ENCODE measurements at places on chromosomes 6 and 20. TPM values are rescaled to one million over a fixed set of nuclear protein-coding genes. Genes with fewer than 3 reads are reported as not detected.

GRCh38 chr6:107943626-107944439, 14.2 kb downstream of the SEC63 start:
- DNase-seq: no peak

DNA sequence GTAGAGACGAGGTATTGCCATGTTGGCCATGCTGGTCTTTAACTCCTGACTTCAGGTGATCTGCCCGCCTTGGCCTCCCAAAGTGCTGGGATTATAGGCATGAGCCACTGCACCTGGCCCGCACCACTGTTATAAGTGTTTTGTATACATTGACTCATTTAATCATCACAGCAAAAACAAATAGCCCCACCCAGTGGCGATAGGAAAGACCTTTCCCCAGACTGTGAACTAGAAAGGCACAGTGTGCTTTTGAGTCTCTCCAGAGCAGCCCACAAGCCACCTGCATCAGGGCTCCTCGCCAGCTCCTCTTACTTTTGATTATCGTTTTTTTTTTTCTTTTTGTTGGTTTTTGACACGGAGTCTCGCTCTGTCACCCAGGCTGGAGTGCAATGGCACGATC, 27.9 kb upstream of the ZFP64 start:
- no peak for DNase-seq

- DNase-seq: no peak
Observed at GRCh38 chr6:14083751-14084150, 33.8 kb upstream of the CD83 start.

GRCh38 chr6:83824388-83824801, 28.8 kb upstream of the RIPPLY2 start:
- no peak for DNase-seq

DNA sequence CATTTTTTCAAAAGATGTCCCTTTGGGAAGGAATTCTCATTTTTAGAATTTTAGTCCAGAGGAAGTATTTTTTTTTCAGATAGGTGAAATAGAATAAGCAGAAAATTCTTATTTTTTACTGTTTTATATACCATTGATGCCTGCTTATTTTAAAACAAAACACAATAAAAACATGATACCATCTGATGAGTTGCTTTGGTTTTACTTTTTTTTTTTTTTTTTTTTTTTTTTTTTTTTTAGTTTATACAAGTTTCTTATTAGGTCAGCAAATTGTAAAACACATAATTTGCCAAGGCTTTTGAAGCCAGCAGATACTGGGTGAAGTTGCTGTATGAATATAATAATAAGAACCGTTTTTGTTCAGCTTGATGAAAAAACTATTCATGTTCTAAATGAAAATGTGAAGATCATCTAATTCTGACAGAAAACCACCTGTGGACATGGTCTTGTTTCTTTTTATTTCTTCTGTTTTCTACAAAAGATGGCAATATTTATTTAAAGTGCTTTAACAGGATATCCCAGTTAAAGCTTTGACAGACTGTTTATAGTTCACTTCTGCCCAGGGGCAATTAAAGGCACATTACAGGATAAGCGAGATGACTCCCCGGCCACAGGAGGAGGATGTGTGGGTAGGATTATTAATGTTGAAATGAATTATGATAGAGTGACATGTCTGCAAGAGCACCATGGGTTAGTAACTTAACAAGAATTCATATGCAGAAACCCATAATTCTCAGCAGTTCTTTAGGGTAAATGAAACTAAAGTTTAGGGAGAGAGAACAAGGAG, 31.1 kb downstream of the MYB start:
- DNase-seq: peak; percentile 39

Gene C20orf204
- 0.06 TPM for polyA plus RNA-seq

DNA sequence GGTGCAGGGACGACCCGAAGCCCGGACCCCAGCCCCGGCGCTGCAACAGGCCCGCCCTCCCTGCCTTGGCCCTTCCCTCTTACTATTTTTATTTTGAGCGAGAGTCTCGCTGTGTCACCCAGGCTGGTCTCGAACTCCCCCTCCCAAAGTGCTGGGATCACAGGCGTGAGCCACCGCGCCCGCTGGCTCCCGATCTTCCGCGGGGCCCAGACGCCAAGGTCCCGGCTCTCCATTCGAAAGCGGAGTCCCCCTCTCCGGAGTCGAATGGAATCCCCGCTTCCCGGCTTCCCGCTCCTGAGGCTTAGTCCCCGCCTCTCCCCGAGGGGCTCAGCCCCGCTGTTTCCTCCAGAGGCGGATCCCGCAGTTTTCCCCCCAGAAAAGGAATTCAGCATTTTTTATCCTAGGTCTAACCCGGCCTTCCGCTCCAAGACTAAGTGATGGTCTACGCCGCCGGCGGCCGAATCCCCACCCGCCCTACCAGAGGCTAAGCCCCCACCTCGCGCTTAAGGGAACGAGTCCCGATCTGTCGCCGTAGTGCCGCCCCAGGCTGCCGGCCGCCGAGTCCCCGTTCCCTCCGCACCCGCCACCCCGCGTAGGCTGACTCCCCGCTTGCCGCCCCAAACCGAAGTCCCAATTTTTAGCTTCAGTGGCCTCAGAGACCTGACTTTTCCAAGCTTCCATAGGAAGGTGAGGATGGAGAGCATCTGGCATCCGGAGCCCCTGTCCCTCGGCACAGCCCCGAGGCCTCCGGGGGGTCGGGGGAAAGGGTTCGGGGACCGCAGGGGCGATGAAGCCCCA, 11.5 kb upstream of the TMC2 start:
- no peak for DNase-seq

GRCh38 chr6:152221806-152222628, 414.5 kb downstream of the ESR1 start:
- no peak for DNase-seq

Gene INSM1
- not detected for polyA plus RNA-seq

DNA sequence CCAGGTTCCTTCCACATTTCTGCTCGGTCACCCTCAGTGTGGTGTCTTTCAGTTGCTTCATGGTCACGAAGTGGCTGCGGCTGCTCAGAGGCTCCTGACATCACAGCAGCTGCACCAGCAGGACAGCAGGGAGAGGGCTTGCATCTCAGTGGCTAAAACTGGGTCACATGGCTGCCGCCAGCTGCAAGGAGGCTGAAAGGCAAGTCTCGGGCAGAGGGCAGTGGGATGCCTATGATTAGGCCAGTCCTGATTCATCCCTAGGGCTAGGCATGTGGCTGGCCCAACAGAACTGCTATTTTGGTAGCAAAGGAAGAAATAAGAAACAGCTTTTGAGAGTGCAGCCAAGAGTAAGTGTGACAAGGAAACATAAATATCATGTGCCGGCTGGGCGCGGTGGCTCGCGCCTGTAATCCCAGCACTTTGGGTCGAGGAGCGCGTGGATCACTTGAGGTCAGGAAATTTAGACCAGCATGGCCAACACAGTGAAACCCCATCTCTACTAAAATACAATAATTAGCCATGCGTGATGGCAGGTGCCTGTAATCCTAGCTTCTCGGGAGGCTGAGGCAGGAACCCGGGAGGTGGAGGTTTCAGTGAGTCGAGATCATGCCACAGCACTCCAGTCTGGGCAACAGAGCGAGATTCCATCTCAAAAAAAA, 46.6 kb downstream of the RBM38 start:
- DNase-seq: no peak

- DNase-seq: no peak
Observed at GRCh38 chr6:10721850-10722569, 860 bp upstream of the TMEM14C start.

Gene BMP6
- polyA plus RNA-seq: 0.06 TPM

DNA sequence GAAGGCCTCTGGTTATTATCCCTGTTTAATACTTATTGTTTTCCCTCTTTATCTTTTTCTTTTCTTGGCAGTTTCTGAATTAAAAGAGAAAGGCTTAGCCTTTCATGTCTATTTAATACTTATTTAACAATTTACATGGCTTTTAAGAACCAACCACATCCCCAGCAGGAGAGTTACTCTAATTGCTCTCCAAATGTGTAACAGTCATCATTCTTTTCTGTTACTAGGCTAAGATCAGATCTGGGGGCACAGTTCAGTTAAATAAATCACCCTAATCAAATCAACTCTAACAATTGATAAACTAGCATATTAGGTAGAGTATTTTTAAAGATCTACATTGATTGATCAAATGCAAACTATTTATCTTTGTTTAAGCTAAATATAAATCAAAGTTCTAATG, 54.1 kb upstream of the NT5E start:
- no peak for DNase-seq

- DNase-seq: no peak
Observed at GRCh38 chr6:122839472-122839871, 50.4 kb downstream of the SMPDL3A start.

Gene DACT2
- polyA plus RNA-seq: not detected

GRCh38 chr6:14964556-14965270, 281.2 kb upstream of the JARID2 start:
- DNase-seq: no peak

- no peak for DNase-seq
Observed at GRCh38 chr6:15061180-15061641, 184.7 kb upstream of the JARID2 start.

DNA sequence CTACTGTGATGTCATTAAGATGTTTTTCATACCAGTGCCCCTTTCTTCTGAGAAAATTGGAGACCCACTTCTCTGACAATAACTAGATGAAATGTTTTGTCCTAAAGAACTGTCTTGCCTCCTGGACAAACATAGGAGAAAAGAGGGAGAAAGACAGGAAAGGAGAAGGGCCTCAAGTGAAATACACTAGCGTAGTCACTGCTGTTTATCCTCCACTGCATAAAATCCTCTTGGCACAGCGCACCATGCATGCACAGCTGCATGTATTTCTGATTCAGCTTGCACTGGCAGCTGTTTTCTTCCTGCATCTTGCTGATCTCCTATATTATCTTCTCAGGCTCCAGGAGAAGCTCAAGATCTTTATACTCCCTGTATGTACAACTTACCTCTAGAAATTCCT, 158.0 kb upstream of the BMP5 start:
- no peak for DNase-seq

GRCh38 chr6:31579546-31580437, 2.4 kb downstream of the LTB start:
- no peak for DNase-seq

DNA sequence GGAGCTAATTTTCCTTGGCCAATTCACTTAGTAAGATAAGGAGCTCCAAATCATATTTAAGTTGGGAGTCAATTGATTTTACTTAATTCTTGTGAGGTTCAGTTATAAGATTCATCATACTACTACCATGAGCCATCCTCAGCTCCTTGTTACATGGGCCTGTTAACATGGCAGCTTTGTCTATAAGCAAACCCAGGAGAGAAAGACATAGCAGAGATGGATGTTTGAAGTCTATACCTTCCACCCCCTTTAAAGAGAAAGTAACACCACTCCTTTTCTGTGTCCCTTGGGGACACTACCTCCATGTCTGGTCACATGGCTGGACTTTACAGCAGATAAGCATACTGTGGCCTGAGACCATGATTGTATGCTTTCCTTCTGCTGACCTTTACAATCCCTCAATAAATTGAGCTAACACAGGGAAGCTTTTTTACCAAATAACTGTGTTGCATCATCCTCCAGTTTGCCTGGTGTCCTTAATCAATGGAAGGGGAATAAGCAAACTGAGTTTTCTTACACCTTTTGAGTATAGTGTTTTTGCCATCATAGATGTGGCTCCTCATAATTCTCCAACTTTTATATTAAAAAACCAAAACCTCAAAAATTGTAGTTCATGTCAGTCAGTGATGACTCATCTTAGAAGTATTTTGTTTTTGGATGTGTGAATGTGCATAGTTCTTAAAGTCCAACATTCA, 9.8 kb upstream of the ZNFX1 start:
- DNase-seq: peak; percentile 35

Gene OR12D3
- polyA plus RNA-seq: not detected

DNA sequence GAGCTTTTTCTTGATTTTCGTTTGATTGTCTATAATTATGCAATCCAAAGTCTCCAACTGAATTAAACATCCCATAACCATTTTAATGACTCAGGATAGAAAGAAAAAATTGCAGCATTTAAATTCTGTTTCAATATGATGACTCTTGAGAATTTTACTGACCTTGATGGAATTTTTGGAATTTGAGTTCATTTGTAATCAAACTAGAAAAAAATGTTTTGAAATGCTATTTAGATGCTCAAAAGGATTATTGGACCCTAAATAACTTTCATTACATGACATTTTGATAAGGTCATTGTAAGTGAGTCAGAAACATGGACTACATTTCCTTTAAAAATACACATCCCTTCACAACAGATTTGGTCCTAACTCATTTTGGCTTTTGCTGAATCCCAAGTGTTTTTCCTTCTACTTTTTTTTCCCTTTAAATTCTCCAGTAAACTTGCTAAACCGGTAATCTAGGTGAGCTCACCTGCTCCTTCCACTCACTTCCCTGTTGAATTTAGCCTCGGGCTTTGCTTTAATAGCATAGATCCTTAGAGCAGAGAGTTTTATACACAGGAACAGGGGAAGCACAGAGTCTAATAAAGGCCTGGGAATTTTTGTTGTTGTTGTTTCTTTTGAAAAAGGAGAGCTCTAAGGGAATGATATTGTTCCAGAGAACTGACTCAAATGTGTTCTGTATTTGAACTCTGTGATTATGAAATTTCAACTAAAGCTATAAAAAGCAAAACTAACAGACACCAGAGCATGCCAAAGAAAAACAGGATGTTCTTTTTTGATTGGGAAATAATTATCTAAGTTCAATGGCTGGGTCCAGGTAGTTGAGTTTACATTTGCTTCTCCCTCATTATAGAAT, 1088.2 kb upstream of the CITED2 start:
- peak; percentile 93 for DNase-seq
